NCI-H2081 treated with DMSO at 0.1 percent for 48 hours (cell line): ENCODE measurements at places on chromosomes 3 and 15.

DNA sequence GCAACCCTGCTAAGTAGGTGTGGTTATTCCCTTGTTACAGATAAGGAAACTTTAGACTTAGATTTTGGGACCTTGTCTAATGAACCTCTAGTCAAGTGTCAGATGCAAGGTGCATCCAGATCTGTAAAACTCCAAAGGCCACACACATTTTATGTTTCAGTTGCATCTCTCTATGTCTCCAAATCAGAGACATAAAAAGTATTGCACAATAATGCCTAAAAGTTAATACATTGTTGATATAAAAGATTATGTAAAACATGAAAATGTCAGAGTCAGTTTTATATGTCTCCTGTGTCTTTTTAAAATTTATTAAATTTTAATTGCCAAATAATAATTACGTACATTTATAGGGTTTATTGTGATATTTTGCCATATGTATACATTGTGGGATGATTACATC is 408.5 kb downstream of the NTRK3 start:
- DNase-seq = no peak

GRCh38 chr15:36653851-36654250 is 74.4 kb downstream of the CDIN1 start:
- DNase-seq = no peak

DNA sequence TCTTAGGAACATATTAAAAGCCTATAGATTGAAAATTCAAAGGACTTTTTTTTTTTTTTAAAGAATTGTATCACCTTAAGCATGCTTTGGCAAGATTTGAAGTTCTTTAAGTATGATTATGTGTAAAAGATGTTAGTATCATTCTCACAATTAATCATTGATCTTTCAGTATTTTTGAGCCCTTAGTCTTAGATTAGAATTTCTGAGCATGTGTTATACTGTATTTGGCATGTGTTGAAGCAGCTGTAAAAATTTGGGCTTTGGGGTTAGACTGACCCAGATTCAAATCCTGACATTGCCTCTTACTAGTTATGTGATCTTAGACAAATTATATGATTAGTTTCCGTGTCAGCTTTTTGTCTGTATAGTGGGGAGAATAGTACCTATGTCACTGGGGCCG is 6.3 kb downstream of the OXSR1 start:
- DNase-seq = no peak

GRCh38 chr3:107992976-107993684 is 97.7 kb downstream of the CD47 start:
- DNase-seq = no peak

- DNase-seq = peak; percentile 67
Measured at GRCh38 chr3:120095226-120095978, 1.2 kb upstream of the GSK3B start.

- DNase-seq = no peak
Measured at GRCh38 chr15:73153447-73153846, 101.2 kb downstream of the NEO1 start.

- no peak for DNase-seq
Measured at GRCh38 chr3:111326144-111326995, 215.6 kb upstream of the CD96 start.

- DNase-seq = no peak
Measured at GRCh38 chr3:109702976-109703375, 365.6 kb upstream of the DPPA4 start.

GRCh38 chr15:63497642-63498467 is 6.5 kb upstream of the USP3 start:
- DNase-seq = no peak

DNA sequence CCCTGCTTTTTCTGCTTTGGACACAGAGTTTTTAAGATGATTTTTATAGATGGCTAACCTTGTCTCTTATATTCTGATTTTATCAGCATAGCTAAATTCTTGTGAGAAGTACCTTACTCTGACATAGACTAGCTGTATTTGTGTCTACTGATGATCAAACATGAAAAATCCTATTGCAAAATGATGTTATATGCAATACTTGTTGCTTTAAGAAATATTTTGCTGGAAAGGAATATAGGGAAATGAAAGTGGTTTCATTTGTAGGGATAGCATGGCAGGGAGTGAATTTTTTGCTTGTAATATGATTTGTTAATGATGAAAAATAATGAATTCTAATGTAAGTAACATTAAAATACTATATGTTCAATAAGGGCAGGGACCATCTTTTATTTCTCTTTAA is 35.9 kb downstream of the CFAP91 start:
- DNase-seq = no peak

DNA sequence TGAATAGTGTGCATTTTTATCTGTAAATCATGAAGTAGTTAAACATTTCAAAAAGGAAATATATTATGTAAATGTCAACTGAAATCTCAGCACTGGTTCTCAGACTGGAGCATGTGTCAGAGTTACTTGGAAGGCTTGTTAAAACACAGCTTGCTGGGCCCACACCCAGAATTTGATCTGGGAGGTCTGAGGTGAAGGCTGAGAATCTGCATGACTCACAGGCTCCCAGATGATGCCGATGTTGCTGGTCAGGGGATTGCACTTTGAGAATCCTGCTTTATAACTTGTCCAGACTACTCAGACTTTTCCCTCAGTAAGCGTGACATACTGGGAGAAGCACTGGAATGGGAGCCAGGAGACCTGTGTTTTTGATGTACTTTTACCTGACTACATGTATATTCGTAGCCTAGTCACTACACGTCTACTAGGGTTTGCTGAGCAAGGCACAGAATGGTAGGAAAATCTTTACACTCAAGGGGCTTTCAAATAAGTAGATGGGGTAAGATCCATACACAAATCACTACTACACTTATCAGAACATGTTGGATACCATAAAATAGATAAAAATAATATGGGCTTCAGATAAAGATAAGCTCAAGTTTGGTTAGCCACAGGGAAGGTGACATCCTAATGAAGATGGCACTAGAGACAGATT is 77.1 kb upstream of the MEX3B start:
- no peak for DNase-seq

DNA sequence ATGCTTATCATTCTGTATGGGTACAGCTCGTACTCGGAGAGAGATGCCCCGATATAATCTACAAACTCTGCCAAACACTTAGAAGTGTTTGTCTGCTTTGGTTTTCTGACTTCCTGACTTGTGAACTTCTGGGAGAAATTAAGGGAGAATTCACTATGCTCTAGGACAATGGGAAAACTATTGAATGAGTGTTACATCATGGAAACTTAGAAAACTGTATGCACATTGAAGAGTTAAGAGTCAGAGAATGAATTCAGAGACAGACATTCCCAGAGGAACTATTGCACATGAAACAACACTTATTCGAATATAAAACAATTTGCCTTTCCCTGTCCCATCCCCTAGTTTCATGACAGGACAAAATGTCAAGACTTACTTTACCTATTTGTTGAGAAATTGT is 57.8 kb downstream of the DTWD1 start:
- no peak for DNase-seq

GRCh38 chr3:126847061-126847460 is 135.9 kb upstream of the PLXNA1 start:
- DNase-seq = no peak

DNA sequence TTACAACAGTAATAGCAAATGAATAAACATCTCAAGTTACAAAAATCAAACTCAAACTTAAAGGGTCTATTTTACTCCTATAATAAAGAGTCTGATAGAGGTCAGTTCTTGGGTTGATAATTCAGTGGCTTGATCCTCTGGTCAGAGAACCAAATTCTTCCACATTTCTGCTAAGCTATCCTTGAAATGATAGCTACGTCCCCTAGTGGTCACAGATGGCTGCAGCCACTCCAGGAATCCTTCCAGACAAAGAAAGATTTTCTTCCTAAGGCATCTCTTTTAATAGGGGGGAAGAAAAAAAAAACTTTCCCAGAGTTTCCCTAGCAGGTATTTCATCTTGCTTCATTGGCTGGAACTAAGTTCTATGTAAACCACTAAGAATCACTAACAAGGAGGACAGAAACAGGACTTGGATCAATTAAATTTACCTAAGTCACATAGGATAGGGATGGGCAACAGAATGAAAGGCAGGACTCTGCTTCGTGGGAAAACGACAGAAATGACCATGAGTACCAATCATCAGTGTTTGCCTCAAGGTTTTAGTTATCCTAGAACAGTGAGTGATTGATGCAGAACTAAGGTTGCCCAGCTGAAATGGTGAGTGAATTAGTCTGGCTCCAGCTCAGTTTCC is 160.7 kb downstream of the STAC start:
- DNase-seq = no peak

DNA sequence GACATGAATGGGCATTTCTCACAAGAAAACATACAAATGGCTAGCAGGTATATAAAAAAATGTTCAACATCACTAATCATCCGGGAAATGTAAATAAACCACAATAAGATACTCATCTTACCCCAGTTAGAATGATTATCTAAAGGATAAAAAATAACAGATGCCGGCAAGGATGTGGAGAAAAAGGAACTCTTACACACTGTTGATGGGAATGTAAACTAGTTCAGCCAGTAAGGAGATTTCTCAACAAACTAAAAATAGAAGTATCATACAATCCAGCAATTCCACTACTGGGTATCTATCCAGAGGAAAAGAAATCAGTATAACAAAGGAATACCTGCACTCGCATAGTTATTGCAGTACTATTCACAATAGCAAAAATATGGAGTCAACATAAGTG is 124.2 kb downstream of the SATB1 start:
- DNase-seq = no peak

DNA sequence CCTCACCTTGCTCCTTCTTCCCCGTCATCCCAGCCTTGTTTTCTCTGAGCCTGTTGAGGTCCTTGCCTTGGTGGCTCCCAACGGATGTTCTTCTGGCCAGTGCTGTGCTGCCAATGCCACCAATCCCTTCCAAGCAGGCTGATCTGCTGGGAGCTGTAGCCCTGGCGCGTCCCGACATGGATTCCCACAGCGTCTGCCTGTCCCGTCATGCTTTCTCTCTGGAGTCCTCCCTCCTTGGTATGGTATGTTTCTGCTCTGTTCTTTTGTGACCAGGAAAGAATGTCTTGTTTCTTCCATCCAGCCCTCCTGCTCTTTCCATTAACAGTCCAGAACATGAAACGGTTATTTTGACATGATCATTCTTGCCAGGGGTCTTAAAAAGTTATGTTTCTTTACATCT is 10.0 kb downstream of the LIMD1 start:
- DNase-seq = no peak

- DNase-seq = no peak
Measured at GRCh38 chr15:32819448-32819847, 101.6 kb downstream of the GREM1 start.

GRCh38 chr3:107218864-107219269 is 158.4 kb upstream of the CCDC54 start:
- no peak for DNase-seq

DNA sequence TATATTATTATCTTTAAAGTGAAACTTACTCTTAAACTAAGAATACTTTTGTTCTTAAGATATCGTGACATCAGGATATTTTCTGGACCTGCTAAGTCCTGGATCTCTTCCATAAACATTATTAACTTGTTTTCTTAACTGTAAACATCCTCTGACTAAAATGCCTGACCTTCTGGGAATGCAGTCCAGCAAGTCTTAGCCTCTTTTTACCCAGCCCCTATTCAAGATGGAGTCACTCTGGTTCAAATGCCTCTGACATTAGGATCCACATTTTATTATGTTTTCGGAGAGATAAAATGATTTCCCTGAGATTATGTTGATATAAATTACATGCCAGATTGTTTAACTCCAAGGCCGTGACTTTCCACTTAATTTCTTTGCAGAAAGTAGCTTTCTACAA is 37.6 kb downstream of the OSTN start:
- no peak for DNase-seq

DNA sequence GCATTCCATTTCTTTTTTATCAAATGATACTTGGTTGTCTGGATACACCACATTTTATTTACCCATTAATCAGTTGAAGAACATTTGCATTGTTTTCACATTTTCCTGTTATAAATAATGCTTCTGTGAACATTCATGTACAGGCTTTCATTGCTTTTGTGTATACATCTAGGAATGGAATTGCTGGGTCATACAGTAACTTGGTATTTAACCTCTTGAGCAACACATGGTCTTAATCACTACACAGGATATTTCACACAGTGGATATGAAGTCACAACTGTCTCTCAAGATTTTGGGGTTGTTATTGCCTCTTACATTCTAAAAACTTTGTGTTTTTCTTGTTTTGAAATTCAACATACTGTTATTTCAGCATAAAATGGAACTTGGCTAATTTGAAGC is 48.2 kb downstream of the C3orf85 start:
- no peak for DNase-seq

DNA sequence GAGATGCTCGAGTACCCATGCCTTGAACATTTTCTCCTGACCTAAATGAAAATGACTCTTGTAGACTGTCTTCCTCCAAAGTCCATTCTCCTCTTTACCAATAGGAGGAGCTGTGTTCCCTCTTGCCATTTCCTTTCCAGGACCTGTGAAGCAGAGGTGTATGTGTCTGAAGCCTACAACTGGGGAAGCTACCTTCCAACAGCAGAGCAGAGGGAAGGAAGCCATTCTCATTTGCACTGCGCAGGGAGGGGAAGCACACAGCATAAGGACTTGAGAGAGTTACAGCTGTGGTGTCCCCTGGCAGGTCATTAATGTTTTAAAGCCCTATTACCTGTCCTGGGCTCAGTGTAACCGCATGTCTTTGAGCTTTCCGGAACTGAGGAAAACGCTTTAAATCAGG is 38.7 kb downstream of the HSPBAP1 start:
- DNase-seq = no peak

- peak; percentile 24 for DNase-seq
Measured at GRCh38 chr3:157130467-157131251, 29.3 kb downstream of the CCNL1 start.

DNA sequence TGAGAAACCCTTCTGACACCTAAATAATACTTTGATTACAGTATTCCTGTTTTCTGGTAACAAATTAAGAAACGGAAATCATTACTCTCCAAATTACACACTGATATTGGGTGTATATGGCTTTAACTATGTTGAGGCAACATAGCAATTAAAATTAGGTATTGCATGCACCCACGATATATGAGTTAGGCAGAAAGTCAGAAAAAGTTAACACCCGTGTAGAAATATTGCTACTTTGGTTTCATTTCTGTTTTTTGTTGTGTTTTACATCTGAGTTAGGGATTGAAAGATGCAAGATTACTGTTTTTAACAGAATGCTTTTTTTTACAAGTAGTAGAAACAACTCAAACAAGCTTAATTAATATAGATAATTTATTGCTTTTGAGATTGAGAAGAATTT is 327.8 kb downstream of the GBE1 start:
- DNase-seq = no peak
